ENCODE measurements at places on chromosomes 7 and 10.
A peak's percentile ranks its signal among the peaks of the same experiment; 100 is the strongest.

DNA sequence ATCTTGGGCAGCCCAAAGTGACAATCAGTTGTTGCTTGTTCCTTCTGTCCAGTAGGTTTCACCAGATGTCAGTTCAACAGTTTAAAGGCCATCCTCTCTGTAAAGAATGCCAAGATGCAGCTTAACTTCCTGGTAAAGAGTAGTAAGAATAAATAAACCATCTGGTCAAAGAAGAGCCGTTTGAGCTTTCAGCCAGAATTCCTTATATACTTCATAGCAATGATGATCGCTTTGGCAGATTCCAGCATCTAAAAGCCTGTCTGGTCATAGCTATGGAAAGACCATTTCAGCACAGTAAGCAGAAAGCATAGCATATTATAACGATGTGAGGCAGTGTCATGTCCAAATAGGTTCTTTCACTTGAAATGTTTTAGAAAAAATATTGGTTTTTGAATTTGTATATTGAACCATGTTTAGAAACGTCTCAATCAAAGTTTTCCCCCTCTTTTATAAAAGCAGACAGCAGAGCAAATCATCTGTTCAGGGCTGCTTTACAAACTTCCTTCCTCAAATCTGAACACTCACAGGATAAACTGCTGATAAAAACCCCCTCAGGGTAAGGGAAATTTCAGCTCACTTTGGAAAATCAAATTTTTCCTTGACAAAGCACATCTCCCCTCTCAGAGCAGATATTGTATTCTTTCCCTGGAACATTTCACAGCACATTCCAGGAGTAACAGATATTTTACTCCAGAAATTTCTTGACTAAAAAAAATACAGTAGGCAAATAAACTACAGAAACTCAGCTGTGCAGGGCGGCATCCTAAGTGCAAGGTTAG is 184.1 kb downstream of the NOC3L start:
- DNase-seq, result no peak

GRCh38 chr7:101598986-101599771 is 29.9 kb downstream of the MYL10 start:
- no peak for DNase-seq

DNA sequence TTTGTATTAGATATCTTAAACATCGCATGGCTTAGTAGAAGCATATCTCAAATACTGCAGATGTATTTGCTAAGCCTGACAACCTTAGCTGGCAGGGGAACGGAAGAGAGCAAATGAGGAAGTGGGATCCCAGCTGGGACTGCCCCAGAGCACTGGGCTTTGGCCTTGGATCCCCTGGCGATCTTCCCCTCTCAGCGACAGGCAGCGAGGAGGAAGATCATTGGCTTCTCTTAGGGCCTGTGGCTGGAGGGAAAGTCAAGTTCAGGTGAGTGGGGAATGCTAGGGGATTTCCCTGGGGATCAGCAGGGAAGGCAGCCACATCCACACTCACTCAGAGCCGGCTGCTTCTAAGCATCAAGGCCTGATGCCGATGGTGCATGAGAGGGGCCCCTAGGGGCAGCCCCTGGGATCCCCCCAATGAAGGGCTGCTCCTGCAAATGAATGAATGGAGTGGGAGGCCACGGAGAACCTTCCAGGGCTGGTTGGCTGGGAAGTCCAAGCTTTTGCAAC is 42.0 kb downstream of the LYZL2 start:
- DNase-seq, result peak; percentile 62

DNA sequence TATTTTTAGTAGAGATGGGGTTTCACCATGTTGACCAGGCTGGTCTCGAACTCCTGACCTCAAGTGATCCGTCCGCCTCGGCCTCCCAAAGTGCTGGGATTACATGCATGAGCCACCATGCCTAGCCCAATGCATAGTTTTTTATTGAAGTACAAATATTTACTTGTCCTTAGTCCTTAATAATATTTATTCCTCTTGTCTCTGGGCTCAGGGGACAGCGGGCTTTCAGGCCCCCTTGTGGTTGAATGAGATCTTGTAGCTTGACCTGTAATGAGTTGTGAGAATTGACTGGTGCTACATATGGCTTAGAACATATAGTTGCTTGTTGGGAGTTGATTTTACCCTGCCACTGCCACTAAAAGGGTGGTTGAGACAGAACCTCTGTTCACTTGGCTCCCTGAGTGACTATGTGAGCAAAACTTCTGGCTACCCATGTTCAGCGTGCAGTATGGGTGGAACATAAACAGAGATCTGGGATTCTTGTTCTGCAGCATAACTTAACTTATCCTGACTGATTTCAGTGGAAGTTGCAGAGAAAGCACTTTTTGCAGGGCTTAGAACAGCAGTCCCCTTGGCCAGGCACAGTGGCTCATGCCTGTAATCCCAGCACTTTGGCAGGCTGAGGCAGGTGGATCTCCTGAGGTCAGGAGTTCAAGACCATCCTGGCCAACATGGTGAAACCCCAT is 14.9 kb downstream of the CCL26 start:
- DNase-seq, result no peak

DNA sequence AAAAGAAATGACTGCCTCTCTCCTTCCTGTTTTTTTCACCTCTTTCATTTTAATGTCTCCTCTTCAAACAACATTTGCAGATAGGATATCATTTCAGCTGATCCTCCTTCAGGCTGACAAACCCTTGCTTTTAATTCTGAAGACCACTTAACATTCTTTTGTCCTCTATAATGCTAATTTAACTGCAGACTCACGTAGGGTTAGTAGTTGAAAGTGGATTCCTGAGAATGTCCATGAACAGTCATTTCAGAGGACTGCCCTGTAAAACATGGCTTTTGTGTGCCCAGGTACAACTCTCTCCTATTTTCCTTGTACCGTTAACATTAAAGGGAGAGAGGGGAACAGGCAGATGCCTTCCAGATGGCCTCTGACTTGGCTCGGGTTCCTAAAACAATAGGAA is 524.4 kb downstream of the SDK1 start:
- no peak for DNase-seq

GRCh38 chr10:10222304-10222841 is 795.3 kb upstream of the CELF2 start:
- DNase-seq, result no peak

DNA sequence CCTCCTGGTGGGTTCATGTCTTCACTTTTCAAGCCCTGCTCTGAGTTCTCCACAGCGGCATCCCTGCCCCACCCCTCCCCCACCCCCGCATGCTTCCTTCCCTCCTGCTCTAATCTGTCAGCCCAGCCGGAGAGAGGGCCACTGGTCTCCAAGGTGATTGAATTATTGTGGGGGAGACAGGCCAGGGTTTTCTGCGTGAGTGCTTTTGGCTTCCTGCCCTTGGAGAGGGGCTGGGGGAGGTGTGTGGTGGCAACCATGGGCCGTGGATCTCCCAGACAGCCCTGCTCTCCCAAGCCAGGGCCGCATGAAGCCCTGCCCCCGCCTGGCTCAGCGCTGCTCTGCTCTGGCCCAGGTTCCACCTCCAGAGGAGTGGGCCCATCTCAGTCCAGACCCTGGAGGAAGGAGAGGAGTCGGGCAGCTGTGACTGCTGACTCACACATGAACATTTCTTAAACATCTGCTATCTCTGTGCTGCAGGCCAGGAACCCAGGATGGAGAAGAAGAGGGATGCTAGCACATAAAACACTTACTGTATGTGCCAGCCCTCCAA is 109.9 kb downstream of the ZMIZ1 start:
- DNase-seq, result no peak

DNA sequence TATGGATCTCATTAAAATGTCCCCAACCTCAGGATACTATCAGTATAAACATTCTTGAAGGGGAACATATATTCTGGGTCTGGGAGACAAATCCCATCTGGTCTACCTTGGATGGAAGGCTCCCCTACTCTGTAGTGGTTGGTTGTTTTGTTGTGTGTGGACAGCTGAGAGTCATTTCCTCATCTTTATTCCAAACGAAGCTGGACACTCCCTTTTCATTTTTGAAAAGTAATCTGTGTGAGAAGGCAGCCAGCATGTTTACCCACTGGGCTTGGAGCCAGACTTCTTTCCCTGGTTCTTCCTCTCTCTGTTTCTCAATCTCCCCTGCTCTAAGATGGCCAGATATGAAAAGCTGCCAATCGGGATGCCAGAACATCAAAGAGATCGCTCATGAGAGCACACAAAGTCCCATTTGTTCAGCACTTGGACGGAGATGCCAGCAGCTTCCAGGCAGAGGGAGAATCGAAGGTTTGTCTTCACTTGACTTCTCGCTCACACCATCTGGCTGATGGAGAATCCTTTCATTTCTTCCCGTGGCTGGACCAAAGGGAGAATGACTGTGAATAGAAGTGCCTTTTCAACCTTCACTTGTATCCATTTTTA is 108.1 kb upstream of the AGR3 start:
- DNase-seq, result no peak

- no peak for DNase-seq
These were observed 545.9 kb downstream of the SUGCT start for GRCh38 chr7:40680657-40681056.

- DNase-seq, result no peak
These were observed 259.4 kb downstream of the STK31 start for GRCh38 chr7:23969443-23969842.

GRCh38 chr7:66055321-66055956 is 20.2 kb upstream of the ASL start:
- DNase-seq, result no peak

DNA sequence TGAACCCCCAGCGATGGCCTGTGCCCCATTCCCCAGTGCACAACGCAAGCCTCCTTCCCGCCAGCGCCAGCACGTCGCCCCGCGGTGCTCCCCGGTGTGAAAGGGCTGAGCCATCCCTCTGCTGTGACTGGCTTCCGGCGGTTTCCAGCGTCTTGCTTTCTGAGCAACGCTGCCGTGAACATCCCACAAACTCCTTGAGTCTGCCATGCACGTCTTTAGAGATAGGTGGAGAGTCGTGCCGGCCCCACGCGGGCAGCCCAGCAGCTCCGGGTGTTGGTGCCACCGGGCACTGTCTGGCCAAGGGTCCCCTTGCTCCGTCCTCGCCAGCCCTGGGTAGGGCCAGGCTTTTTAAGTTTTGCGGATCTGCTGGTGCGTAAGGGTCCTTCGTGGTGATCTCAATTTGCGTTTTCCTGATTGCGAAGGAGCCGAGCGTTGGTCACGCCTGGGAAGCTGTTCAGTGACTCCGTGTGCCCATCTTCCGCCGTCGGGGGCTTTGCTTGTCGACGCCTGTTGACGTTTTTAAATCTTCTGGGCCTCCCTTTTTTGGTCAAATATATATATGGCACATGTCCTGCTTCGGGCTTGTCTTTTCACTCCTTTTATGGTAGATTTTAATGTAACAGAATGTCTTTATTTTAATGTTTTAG is 70.6 kb downstream of the FOXL3 start:
- no peak for DNase-seq

DNA sequence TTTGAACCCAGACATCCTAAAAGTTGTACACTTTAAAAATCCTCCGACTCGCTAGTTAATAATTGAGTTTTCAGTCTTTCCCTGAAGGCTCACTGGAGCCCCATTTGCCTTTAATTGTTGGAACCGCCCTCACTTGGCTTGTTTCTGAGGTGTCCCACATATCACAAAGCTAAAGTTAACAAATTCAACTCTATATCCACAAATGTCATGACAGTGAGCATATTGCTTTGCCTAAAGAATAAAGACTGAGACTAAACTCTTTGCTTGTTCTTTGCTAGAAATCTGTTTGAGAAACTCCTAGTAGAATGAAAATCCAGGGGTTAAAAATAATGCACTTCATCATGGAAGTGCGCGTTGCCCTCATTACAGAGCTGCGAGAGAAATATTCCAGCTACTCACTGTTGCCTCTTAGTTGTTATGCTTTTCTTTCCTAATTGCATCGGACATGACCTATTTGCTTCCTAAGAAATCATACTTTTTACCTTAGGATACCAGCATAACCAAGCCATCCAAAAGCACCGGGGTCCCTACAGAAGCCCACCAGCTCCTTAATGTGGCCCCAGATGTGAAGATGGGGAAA is 752 bp downstream of the THSD7A start:
- no peak for DNase-seq

All from H1 (cell line).